ENCODE measurements at places on chromosomes 12 and 14.
A peak's percentile ranks its signal among the peaks of the same experiment; 100 is the strongest.

- no peak for DNase-seq
These were observed 72.9 kb downstream of the PPP2R5C start for GRCh38 chr14:101834397-101834796.

- DNase-seq, result no peak
These were observed 204.2 kb downstream of the EFCAB11 start for GRCh38 chr14:89750281-89750755.

DNA sequence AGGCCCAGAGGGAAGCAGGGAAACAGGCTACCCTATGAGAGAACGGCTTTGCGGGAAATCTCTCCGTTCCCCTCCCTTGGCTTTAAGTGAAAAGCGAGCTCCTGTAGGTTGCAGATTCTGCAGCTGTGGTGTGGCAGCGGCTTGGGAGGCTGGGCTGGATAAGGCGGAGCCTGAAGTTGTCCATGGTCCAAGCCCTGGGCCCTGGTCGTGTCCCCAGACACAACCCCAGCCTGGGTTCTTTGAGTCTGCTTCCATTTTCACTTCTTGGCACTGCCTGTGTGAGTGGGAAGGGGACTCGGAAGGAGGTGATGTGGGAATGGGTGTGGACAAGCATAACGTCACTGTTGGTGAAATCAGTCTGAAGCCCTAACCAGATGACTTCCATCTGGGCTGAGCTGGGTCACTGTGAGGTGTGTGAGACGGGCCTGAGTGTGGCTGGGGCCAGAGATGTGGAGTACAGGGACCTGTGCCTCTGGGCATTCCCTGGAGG is 43.0 kb upstream of the CTDSP2 start:
- DNase-seq, result peak; percentile 82

DNA sequence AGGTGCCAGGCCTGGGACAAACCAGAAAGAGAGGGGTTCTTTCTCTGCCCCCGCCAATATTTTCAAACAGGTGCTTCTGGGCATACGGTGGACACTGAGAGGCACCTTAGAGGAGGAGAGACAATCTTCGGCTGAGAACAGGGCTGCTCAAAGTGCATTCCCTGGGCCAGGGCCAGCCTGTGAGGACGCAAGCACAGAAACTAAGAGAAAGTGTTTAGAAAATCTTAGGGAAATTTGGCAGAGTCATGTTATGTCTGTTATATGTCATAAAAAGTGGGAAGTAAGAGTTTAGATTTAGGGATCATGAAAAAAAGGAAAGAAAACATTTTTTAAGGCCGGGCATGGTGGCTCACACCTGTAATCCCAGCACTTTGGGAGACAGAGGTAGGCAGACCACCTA is 83.7 kb downstream of the VWF start:
- no peak for DNase-seq

- DNase-seq, result peak; percentile 79
These were observed 2.1 kb upstream of the INHBE start for GRCh38 chr12:57452937-57453509.

Measured in AG20443 (cell line).